ENCODE measurements at places on chromosomes 11 and 22.

- DNase-seq, result no peak
These were observed 84.7 kb downstream of the DGCR2 start for GRCh38 chr22:19037282-19038163.

DNA sequence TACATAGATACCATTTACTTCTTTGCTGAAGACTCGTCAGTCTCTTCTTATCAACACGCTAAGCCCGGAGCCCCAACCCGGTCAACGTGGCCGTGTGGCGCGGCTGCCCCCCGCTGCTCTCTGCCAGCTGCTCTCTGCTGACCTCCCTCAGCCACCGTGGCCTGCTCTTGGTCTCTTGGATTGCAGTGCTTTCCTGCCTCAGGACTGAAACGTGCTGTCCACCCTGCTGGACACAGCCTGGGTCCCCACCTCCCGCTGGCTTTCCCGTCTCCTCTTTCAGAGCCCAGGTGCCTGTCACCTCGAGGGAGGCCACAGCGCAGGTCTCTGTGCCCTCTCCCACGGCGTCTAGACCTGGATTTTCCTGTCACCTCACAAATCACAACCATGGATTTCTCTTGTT lies 388.1 kb upstream of the B3GAT1 start:
- no peak for DNase-seq

DNA sequence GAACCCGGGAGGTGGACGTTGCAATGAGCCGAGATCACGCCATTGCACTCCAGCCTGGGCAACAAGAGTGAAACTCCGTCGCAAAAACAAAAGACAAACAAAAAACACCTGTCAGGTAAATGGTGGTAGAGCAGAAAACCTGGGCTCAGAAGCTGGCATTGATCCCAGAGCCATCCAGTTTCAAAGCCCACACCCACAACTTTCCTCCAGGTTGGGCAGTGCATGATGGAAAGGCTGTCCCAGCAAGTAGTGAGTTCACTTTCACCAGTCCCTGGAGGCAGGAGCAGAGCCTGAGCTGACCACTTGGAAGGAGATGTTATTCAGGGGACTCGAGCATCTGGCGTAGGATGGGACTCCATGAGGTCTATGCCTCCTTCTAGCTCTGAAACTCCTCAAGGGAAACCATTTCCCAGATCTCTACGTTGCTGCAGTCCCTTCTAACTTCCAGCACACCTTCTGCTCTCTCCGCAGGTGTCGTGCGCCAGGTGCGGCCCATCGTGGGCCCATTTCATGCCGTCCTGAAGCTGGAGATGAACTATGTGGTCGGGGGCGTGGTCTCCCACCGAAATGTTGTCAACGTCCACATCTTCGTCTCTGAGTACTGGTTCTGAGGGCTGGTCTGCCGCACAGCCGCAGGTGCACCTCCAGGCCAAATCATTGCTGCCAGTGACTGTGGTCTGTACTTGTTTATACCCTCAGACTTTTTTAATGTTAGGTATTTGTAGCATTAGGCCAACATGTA lies 71.6 kb upstream of the ATXN10 start:
- DNase-seq, result no peak

DNA sequence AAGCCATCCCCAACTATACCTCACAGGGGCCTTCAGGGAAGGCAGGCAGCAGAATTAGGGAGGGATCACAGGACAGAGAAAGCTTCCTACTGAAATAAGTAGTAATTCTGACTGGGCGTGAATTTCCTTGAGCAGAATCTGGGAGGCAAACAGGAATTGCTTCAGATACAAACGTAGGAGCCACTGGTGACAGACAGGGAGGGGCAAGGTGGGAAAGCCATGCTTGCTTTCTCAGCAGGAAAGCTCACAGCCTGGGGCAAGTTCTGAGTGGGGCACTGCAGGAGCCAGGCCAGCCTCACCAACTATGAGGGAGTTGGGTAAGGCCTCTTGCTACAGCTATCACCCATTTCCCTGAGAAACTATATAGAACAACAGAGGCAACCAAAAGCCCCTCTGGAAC lies 43.6 kb downstream of the ARHGAP32 start:
- DNase-seq, result no peak

GRCh38 chr11:127226949-127227348 lies 226.4 kb upstream of the KIRREL3 start:
- DNase-seq, result no peak

DNA sequence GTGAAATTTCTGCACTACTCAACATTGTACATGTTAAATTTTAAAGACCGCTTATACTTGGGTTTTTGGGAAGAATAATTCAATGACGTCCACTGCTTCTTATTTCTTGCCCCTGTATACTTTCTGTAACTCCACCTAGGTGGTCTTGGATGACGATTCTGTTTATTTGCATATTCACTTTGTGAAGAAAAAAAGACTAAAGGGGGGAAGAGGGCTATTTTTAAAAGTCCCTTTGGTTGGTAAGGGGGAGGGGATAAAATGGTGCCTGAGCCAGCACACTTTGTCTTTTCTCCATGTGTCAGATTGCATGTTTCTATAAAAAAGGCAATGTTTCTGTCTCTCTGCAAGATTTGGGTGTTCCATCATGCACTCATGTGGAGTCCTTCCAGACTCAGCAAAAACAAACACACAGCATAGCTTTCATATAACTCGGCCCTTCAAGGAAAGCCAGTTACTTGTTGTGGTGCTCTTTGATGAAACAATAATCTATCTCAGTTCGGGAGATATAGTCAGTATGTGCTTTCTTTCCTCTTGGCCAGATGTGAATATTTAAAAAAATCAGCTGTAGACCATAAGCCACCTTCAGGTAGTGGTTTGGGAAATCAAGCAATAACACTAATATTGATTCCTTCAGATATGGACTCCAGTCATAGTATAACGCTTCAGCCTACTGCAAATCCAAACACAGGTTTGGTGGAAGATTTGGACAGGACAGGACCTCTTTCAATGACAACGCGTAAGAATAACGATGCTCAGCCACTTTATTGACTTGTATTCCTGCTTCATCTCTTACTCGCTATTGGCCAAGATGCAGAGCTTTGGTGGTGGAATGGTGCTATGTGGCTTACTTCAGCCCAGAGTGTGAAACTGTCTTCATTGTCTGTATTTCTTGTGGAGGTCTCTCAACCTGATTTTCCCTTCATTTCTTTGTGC lies 68.8 kb downstream of the CD44 start:
- DNase-seq, result no peak

DNA sequence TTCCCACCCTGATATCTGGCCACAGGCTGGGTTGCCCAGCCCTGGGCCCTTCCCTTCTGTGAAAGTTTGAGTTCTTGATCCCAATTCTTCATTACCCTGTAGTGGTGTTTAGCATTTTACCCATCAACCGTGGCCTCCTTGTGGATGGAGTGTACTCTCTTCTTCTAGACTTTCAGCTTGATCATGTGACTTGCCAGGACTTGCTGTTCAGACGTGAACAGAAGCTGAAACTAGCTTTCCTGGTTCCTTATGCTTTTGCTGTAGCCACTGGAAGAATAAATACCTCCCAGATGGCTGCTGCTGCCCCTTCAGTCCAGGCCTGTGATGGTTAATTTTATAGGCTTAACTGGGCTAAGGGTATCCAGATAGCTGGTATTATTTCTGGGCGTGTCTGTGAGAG lies 32.7 kb upstream of the DAGLA start:
- no peak for DNase-seq

DNA sequence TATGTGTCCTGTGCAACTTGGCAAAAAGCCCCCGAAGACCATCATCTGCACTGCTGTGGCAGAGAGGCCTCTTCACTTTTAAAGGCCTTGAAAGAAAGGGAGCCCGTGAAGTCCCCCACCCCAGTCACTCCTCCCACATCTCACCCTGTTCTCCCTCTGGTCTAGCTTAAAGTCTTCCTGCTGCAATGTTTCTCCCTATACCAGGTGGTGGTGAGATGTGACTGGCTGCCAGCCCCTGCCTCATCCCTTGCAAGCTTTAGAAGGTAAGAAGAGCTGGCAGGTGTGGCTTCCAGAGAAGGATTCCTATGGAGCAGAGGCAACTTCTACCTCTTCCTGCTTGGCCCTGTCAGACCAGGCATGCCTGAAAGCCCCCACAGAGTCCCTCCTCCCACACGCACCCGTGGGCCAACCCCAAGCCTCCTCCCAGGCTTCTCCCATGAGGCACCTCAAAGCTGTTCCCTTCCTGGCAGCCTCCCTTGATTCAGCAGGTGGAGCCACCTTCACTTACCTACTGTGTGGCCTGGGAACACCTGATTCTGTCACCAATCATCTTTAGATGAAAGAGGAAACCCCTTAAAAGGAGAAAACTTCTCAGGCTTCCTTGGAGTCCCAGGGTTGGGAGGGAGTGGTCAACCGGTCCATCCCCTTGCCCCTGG lies 4.0 kb upstream of the TRIM29 start:
- no peak for DNase-seq

DNA sequence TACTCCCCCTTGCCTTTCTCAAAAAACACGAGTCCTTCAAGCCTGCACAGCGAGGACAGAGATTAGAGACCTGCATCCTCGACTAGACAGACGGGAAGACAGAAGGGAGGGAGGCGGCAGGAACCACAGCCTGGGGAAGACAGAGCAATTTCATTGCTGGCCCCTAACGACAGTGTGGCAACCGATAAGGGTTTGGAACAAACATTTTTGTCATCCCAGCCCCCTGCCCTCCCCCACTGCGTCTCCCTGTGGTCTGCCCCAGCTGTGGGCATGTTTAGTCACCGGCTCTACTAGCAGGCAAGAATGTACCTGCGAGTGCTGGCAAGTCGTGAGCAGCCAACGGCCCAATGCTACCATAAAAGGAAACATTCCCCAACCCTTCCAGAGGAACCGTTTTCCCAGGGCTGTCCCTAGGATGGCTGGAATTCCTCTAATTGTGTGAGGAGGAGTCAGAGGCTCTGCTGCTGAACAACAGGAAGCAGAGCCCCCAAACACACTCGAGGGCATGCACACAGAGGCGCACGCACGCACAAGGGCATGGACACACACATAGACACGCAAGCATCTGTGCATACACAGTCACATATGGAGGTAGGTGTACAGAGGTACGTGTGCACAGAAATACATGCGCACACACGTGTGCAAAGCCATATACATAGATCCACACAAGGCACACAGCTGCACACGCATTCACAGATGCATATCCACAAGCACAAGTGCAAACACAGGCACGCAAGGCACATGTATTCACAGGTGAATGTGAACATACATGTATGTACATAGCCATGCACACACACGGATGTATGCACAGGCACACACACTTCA lies 58.3 kb downstream of the MYH9 start:
- DNase-seq, result peak; percentile 68

- peak; percentile 22 for DNase-seq
These were observed 180.4 kb upstream of the B3GAT1 start for GRCh38 chr11:134592391-134592990.

DNA sequence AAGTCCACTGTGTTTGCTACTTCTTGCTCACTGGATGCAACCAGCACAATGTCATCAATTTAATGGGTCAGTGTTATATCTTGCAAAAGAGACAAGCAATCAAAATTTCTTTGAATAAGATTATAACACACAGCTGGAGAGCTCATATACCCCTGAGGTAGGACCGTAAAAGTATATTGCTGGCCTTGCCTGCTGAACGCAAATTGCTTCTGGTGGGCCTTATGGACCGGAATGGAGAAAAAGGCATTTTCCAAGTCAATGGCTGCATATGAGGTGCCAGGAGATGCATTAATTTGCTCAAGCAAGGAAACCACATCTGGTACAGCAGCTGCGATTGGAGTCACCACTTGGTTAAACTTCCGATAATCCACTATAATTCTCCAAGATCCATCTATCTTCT lies 119.1 kb downstream of the ZNF280B start:
- DNase-seq, result no peak

DNA sequence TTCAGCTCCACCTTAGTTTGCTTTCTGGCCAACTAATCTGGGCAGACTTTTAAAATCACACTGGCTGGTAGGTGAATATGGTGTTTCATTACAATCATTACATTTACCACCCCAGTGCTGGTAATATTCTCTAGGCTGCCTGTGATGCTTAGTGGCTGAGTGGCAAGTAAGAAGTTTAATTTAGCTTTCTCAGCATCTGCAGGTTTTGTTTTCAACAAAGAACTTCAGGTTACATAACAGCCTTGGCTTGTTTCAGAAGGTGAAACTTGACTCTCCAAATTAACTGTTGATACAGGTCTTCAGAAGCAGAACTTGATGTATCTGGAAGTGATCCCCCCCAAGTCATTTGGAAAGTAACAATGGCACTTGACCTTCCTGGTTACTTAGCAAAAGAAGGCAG lies 423.3 kb upstream of the CCDC90B start:
- DNase-seq, result no peak

DNA sequence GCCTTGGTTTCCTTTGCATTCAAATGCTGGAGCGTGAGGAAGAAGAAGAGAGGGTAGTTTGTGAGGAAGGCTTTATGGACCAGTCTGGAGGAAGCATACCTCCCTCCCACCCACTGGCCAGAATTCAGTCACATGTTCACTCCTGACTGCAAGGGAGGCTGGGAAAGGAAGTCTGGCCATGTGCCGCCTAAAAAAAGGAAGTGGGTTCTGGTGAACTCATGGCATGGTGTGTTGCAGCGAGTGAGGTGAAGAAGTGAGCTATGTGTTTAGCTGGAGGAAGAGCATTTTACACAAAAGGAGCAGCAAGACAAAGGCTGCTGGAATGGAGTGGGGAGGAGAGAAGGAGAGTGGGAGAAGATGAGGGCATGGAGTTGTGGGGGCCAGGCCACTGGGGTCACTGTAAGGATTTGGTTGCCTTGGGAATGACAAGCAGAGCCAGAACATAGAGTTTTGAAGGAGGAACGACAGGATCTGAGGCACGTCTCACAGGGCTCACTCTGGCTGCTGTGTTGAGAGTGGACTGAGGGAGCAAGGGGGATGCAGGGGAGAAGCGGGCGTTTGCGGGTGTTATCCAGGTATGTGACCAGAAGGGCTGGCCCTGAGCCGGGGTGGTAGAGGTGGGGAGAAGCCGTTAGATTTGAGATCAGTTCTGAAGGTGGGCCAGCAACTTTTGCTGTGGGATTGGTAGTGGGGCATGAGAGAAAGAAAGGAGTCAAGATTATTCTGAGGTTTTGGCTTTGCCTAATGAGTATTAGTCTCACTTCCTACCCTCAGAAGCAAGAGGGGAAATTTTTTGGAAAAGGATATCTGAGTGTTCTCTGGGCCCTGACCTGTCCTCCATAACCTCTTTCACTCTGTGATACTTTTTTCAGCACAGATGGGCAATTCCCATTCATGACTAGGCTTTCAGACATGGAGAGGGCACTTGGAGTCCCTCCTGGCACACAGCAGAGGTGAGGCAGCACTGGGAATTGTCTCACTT lies 26.4 kb downstream of the BMAL1 start:
- no peak for DNase-seq

- DNase-seq, result no peak
These were observed 62.6 kb downstream of the CWC15 start for GRCh38 chr11:94910779-94911178.

DNA sequence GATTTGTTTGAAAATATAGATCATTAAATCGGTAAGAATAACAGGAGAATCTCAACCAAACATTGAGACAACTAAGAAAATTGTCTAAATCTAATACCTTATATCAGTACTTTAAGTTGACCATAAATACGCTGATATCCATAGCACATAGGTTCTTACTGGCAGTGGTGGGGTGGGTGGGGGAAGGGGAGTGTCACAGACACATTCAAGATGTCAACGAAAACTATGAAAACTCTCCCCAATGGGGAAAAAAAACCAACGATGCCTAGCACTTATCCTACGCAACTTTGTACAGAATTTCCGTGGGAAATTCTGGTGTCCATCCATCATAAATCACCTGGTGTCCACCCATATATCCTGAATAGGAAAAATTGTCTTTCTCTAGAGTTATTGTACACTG lies 6.2 kb downstream of the GRAP2 start:
- DNase-seq, result no peak
